Erythroblast (primary cell): ENCODE measurements at places on chromosomes 11 and 22.

- DNase-seq: no peak
Measured at GRCh38 chr11:82890936-82891335, 9.3 kb downstream of the PRCP start.

GRCh38 chr11:86388198-86388597 lies 13.5 kb downstream of the CCDC81 start:
- DNase-seq: no peak

DNA sequence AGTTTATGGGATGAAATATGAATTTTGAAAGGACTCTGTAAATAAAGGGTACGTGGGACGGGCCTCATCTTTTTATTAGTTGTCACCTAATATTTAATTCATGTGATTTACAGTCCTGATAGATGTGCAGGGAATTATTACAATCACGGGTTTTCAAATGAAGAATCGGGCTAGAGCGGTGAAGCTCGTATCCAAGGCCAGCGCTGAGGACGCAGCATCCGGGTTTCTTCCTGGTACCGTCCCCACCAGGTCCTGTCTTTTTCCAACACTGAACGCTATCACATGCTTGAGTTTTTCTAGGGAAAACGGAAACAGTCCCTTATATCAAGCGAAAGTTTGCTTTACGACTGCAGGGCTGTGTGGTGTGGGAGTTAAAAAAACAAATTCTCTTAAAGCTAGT lies 787 bp downstream of the SMDT1 start:
- DNase-seq: no peak

DNA sequence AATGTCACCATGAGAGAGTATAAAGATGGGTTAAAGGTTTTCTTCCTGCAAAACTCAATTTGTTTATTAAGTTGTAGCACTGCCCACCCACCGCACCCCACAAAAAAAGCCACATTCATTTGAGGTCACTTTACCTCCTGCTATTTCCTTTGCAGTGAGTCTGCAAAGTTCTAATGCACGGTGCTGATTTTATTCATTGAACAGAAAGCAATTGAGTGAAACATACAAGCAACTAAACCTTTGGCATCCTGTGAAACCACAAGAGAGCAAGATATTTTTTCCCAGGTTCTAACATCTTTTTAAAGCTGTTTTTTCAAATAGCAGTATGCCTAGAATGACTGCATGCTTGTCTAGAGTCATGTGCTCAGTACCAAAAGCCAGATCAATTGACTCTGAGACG lies 39.0 kb downstream of the RRAS2 start:
- DNase-seq: no peak

DNA sequence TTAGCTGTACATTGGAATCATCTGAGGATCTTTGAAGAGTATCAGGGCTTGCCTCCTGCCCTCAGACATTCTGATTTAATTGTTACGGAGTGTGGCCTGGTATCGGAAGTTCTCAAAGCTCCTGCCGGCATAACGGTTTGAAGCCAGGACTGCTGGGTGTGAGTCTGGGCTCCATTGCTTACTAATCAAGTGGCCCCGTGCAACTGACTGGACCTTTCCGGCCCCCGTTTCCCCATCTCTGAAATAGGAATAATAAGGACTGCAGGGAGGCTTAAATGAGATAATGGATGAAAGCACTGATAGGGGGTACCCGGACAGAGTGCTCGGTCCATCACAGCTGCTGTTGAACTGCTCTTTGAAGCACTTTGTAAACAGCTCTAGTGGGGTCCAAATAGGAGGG lies 1.7 kb downstream of the PLEKHB1 start:
- DNase-seq: no peak

GRCh38 chr11:86812981-86813380 lies 12.6 kb downstream of the PRSS23 start:
- DNase-seq: no peak

GRCh38 chr11:123905826-123906225 lies 3.9 kb downstream of the OR8D4 start:
- DNase-seq: no peak

GRCh38 chr11:66007201-66007634 lies 4.6 kb upstream of the CST6 start:
- peak; percentile 39 for DNase-seq

DNA sequence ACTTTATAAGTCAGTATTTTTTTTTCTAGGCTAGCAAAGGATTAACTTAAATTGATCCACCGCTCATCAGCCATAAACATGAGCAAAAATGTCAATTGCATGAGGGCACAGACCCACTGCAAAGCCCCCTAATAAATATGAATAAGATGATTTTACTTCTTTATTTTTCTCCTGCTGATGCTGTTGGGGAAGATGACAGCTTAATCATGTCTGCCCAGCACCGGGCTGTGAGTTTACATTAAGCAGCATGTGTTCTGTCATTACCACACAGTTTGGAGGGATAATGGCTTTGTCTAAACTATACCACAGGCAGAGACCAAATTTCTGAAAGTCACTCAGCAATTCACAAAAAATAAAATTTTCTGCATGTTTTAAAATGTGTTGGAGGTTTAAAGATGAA lies 346.3 kb downstream of the LRRC4C start:
- no peak for DNase-seq

DNA sequence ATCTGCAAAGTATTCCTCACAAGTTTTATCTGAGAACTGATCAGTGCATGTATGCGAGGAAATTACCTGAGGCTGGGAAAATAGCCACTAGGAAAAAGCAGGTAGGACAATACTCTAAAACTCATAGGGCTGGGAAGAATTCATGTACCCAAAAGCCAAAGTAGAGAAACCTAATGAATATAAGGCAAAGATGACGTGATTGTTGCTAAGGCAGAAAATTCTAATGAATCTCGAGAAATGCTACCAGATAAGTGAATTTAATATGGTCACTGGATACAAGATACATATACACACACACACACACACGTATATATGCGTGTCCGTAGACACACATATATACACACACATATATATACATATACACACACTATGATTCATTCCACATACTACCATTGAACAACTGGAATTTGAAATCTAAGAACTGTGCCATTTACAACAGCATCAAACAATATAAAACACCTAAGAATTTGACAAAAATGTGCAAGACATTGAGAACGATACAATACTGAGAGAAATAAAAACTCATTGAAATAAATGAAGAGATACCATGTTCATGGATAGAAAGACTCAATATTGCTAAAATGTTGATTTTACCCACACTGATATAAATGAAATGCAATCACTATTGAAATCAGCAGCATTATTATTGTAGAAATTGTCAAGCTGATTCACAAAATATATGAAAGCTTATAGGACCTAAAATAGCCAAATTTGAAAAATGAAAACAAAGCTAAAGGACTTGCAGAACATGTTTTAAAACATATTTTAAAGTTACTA lies 46.4 kb downstream of the ARHGAP20 start:
- DNase-seq: no peak

- DNase-seq: no peak
Measured at GRCh38 chr11:126290887-126291286, 8.0 kb downstream of the TIRAP start.

DNA sequence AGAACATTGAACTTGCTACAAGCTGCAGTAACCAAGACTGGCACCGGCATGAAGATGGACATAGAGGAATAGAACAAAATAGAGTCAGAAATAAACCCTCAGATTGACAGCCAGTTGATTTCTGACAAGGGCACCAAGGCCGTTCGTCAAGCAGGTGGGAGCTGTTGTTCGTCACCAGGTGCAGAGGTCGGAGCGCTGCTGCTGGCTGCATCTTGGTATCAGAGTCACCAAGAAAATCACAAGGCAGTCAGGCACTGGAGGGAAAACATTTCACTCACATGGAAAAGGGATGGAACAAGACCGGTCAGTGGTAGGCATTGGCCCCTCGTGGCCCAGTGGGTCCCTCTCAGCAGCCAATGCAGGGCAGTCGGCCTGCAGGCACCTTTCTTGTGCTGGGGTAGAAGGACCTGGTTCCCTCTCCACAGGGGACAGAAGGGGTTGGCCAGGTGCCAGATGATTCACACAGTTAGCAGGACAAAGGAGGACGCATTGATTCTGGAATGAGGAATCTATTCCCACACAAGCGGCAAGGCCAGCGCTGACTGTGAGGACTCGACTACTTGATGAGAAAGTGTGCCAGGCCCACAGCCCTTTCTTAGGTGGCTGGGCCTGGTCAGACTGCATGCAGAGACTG lies 115.8 kb upstream of the FGF3 start:
- DNase-seq: no peak

DNA sequence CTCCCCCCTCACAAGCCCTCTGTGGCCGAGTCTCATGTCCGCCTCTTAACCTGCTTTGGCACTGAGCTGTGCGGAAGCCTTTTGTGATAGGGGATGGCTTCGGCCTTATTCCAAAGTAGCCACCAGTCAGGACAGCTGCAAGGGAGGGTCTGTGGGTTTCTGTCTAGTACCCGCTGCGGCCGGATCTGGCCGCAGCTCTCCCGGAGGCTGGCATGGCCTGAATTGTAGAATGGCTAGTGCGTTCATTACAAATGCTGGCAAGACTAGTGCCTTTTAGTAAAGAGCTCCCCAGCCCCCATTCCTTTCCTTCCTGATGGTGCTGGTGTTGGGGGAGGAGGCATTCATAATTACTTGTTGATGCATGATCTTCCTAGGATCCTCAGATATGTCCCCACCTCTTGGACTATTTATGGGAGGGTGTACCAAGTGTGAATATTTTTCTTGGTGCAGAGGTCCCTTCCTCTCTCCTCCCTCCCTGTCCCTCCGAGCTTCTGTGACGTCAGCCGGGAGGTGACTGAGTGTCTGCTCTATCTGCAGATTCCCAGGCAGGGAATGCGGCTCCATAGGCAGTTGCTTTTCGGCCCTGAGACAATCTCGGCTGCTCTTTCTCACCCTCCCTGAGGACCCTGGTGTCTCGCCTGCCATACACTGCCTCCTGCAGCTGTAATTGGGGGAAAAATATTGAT lies 108.7 kb upstream of the E2F8 start:
- DNase-seq: no peak

DNA sequence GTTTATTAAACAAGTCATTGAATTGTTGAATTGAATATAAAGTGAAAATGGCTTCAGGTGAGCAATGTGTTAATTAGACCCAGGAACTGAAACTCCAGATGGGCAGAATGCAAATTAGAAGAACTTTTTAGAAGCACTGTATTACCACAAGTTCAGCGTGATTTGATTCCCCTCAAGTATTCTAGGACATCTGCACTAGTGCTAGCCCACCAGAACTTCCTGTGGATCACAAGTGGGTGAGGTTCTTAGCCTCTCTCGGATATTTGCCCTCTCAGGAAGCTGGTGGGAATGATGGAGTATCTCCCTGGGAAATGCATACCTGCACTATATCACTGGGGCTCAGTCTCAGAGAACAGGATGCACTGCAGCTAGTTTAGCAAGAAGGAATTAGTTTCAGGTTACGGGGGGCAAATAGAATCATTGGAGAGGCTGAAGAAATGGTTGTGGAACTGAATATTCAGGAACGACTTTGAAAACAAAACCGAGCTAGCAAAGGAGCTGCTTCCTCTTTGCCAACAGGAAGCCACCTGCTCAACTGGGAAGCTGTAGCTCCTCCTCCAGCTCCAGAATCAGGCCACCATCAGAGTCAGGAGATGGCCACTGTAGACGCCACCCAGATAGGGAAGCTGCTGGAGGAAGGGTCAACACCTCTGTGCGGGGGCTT lies 74.3 kb downstream of the DHCR7 start:
- no peak for DNase-seq

DNA sequence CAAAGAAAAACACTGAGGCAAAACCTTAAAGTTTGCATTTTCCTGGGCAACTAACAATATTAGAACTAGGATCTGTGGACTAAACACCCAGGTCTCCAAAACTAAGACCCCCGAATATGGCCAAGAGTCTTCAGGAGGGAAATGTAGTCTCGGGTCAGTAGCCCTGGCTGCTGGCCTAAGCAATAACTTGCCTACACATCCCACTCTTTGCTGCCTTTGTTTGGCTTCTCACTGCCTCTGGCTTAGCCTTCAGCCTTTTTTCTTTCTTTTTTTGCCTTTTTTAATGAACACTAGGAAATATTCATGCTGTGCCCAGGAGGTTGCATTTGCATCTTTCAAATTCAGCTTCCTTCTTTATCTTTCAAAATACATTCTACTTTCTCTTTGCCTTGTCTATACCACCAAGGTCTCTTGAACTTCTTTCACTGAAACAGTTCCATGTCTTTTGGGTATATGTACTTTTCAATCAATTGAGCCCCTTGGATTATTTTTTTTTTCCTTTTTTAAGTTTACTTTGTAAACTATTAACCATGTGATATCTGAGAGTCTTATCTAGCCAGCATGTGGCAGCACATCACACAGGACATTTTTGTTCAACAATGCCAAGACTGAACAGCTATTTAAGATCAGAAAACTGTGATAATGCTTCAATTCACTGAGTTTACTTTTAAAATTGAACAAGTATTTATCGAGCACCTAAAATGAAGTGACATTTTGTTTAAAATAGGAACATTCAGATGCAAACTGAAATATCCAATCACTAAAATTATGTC lies 165.0 kb upstream of the TRPC6 start:
- DNase-seq: no peak

GRCh38 chr11:20194470-20194869 lies 34.2 kb upstream of the DBX1 start:
- no peak for DNase-seq

DNA sequence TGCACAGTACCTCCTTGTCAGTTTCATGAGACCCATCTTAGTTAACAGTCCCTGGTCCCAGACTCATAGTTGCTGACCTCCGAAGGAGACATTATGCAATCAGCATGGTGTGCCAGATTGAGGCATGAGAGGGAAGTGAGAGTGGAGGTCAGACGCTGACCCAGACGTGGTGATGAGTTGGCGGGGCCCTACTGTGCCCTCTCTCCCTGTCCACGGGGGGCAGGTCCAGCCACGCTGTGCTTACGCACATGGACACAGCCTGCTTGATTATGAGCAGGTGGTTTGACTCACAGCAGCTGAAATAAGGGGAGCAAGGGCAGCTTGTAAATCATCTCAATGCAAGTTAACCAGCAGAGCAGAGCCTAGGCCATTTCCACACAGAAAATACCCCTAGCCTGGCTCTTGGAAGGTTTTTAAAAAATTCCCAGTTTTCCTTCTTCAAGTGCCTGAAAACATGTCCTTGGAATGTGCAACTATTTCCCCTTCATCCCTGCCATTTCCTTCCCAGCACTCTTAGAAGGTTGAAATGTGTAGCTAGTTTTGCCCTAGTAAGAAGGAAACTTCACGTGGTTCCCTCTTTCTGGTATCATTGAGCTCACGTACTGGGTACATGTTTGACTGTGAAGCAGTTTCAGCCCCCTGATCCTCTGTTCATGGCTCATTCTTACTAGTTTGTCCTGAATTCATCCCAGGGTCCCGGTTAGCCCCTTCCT lies 122.6 kb upstream of the SORL1-AS1 start:
- no peak for DNase-seq

GRCh38 chr22:35719212-35719875 lies 1.7 kb downstream of the APOL5 start:
- no peak for DNase-seq
